EH (cell line): ENCODE measurements at places on chromosomes 16 and 17.
A peak's percentile ranks its signal among the peaks of the same experiment; 100 is the strongest.

DNA sequence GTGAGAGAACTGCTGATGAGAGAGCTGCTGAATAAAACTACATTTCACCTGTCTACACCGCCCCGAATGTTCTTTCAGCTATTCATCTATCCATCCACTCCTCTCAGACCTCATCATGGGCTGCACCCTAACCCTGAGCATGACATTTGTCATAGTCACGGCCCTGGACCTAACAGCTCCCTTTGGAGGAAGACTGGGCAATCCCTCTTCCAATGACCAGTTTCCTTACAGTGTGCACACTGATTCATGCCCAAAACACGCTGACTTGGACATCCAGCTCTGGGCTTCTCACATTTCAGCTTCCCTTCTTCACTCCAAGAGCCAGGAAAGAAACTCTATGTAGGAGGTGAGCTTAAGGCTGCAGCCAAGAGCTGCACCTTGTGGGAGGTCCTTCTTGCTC lies 41.8 kb upstream of the ARL4D start:
- DNase-seq: peak; percentile 96

- DNase-seq: no peak
Observed at GRCh38 chr16:9755081-9755480, 427.1 kb downstream of the GRIN2A start.

- DNase-seq: no peak
Observed at GRCh38 chr16:89064606-89065457, 28.8 kb upstream of the ACSF3 start.

GRCh38 chr17:5628262-5628661 lies 44.0 kb upstream of the NLRP1 start:
- no peak for DNase-seq

- no peak for DNase-seq
Observed at GRCh38 chr17:38604479-38605403, 1.0 kb downstream of the SRCIN1 start.

DNA sequence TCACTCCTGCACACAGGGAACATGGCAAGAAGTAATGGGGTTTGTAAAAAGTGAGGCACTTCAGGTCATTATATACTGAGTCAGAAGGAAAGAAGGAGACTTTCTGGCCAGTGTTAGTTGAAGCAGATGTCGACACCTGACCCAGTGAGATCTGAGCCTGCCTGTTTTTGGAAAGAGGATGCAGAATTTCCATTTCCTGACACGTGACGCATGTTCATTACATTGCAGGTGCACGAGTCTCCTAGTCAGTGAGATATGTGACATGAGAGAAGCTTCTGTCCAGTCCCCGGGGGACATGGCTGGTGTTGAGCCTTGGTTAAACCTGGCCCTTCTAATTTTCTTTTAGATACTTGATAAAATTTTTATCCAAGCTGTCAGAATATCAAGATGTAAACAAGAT lies 62.3 kb downstream of the ELAC2 start:
- DNase-seq: no peak

- no peak for DNase-seq
Observed at GRCh38 chr16:59113004-59113670, 379.0 kb upstream of the GOT2 start.

DNA sequence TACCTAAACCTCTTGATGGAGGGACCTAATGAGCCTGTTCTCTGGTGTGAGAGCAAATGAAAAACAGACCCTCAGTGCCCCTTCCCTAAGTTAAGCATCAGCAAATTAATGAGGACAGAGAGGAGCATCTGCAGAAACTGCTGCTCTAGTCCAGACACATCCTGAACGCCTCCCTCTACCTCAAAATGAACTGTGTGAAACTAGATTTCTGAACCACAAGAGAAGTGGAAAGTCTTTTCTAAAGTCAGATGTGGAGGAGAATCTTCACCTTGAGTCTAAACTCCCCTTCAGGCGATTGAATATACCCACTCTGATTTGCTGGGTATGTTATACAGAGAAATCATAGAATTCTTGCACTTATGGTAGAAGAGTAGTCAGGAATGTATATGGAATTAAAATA lies 104.4 kb upstream of the AMZ2 start:
- DNase-seq: no peak

DNA sequence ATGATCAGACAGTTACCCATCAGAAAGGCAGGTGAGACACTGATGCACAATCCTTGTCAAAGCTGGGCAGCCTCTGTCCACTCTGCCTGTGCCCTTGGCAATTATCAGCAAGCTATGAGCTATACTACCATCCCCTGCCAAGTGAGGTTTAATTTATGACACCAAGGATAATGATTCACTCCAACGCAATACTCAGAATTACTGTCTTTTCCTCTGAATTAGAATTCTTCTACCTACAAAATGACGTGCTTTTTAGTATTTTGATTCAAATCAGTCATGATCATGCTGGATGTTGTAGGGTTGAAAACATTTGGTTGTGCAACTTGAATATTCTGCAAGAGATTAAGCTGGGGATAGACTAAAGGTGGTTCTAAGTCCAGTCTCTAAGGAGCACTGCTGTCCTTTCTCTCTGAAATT lies 116.8 kb upstream of the SOX9 start:
- DNase-seq: peak; percentile 45

- no peak for DNase-seq
Observed at GRCh38 chr17:10019941-10020451, 114.9 kb upstream of the RCVRN start.

DNA sequence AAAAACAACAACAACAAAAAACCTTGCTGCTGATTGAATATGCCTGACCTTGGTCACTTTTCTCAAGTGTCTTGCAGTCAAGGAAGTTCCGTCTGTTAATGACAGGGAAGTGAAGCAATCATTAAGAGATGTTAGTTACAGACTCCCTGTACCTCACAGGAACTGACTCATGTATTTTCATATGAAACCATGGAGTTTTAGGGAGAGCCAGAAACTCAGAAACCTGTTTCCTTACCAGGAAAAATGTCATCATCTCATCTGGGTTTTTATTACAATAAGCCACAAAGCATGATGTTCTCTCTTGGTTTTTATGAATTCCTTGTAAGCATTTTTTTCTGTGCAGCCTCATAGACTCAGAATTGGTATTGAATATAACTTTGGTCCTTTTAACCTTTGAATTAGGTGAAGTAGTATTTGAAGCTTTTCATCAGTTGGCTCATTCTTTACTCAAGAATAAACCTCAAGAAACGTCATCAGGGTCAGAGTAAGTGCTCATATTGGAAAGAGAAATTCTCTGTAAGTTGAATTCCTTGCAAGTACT lies 10.3 kb downstream of the LYRM1 start:
- peak; percentile 95 for DNase-seq

DNA sequence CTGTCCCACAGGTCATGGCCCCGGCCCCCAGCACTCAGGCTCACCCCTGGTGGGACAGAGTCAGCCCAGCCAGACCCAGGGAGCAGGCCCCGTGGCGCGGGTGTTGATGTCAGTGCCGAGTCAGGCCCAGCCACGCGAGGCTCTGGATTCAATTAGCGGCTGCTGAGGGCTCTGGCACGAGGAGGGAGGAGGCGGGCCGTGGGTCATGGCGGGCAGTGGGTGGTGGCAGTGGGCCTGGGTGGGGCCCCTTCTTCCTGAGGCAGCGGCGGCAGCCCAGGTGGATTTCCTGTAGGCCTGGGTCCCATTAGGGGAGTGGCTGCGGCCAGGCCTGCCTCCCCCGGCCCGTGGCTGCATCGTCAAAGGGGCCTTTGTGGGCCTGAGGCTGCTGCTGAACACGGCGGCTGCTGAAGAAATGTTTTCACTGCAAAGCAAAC lies 12.9 kb downstream of the VASN start:
- DNase-seq: peak; percentile 78

DNA sequence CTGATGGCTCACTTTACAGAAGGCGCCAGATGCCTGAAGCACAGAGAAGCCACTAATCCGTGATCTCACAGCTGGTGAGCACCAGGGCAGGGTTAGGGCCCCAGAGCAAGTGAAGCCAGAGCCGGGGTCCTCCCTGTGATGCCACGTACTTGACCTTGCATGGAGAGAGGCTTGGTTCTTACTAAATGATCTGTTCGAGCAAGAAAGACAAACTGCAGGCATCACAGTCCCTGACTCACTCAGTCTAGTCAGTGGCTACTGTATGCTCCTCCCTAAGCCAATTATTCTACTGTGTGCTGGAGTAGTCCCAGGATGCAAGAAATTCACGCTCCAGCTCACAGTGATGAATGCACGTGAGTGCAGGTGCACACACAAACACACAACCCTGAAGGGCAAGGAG lies 55.4 kb downstream of the SDK2 start:
- no peak for DNase-seq

DNA sequence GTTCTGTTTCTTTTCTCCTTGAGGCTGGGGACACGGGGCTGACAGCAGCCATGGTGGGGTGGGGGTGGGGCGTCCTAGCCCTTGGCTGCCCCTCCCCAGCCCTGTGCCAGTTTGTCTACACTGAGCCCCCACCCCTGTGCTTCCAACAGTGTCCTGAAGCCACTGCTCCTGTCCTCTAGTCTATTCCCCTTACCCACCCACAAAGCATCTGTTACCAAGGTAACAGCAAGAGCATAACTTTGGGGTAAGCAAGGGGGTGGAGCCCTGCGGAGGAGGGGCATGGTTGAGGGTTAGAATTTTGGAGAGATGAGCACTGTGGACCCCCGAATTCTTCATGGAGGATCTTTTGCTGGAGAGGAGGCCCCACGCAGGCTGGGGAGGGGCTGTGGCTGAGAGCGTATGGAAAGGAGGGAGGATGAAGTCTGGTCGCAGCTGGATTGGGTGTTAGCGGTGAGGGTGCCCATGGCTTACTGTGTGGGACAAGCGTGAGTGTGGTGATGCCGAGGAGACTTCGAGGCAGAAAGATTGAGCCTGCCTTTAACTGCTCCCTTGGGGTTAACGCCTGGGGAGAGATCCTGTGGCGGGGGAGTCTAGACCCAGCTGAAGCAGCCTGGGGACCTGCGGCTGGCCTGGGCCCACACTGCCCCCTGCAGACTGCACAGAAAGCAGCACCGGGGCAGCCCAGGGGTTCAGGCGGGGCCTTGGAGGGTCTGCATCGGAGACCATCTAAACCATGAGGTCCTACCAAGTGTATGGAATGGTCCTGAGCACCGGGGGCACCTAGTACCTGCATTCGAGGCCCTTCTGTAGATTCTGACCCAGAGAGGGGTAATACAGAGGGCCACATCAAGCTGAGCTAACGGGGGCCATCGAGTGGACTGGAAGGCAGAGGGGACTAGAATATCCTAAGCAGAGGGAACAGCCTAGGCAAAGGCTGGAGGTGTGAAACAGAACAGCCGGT lies 6.1 kb upstream of the STAC2 start:
- DNase-seq: peak; percentile 61

- peak; percentile 25 for DNase-seq
Observed at GRCh38 chr16:56824331-56824730, 40.7 kb upstream of the SLC12A3 start.

GRCh38 chr17:77865112-77865611 lies 93.3 kb upstream of the TNRC6C start:
- no peak for DNase-seq

DNA sequence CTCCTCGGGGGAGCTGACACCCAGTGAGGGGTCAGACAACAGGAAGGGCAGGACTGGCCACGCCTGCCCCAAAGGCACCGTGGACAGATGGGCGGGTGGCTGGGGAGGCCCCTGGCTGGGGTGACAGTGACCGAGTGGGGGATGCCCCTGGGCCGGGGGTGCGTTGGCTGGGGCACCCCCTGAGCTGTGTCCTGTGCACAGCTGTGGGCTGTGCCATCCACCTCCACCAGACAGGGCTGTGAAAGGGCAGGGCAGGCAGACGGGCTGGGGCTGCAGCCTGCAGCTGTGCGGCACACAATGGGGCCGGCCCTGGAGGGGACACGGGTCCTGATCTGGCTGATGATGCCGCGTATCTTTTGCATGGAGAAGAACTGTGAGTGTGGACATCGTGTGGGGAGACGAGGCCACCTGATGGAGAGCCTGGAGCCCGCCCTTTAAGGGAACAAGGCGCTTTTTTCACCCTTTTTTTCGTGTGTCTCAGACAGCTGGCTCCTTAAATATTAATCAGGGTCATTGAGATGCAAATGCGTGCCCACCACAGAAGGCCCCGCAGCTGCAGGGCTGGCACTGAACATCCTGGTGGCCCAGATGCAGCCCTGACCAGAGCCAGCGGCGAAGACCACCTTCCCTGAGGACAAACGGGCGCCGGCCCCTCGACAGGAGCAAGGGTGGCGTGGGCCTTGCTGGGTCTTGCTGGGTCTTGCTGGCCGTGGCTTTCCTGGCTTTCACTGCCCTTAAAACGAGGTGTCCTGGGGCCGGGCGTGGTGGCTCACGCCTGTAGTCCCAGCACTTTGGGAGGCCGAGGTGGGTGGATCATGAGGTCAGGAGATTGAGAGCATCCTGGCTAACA lies 42.4 kb upstream of the GNG13 start:
- DNase-seq: no peak

GRCh38 chr16:7420079-7420478 lies 87.4 kb downstream of the RBFOX1 start:
- DNase-seq: no peak

- peak; percentile 63 for DNase-seq
Observed at GRCh38 chr17:29977836-29978235, 36.4 kb downstream of the EFCAB5 start.

DNA sequence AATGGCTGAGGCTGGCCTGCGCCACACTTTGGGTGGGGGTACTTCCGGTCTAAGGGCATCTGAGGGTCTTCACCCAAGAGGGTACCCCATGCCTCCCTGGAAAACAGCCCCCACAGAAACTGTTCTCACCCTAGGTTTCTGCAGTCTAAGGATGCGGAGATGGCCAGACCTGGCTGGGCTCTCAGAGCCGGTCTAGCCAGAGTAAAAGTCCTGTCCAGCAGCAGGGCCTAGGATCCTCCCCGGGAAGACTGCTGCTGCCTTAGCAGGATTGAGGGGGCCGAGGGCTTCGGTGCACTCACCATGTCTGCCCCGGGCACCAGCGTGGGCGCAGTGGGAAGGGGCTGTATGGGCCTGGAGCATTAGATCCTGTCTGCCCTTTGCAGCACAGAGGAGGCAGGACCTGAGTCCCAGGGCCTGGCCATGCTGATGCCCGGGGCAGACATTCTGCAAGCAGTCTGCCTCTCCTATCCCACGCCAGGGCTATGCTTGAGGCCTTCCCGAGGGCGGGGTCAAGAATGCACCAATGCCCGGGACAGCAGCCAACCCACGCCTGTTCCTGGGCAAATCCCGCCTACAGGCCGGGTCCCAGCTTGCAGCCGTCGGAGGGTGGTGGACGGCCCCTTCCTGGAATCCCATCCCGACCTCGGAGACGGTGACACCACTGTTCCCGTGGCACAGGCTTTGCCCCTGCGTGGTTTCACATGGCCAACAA lies 54.7 kb downstream of the CBFA2T3 start:
- DNase-seq: peak; percentile 63

DNA sequence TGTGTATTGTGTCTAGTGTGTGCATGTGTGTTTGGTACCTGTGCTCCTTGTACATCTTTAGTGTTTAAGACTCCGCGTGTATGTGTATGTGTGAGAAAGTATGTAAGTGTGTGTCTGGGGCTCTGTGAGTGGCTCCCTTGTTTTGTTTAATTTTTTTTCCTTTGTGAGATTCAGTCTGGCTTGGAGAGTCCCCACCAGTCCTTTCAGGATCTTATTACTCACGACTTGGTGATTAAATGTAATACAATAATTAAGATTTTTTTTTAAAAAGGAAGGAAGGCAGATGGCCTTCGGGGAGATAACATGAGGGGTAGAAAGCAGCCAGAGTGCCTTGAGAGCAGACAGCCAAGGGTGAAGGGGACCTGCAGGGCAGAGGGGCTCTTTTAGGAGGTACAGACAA lies 33.9 kb downstream of the FZD2 start:
- DNase-seq: peak; percentile 26

GRCh38 chr17:50214976-50215760 lies 13.7 kb upstream of the COL1A1 start:
- DNase-seq: peak; percentile 88
